ENCODE measurements at places on chromosomes 1 and 21.

- DNase-seq, result no peak
Measured at GRCh38 chr1:234963904-234964702, 164.5 kb downstream of the TOMM20 start.

- DNase-seq, result no peak
Measured at GRCh38 chr1:152871731-152872126, 6.4 kb upstream of the SMCP start.

- no peak for DNase-seq
Measured at GRCh38 chr1:147608596-147608995, 61.7 kb downstream of the ACP6 start.

DNA sequence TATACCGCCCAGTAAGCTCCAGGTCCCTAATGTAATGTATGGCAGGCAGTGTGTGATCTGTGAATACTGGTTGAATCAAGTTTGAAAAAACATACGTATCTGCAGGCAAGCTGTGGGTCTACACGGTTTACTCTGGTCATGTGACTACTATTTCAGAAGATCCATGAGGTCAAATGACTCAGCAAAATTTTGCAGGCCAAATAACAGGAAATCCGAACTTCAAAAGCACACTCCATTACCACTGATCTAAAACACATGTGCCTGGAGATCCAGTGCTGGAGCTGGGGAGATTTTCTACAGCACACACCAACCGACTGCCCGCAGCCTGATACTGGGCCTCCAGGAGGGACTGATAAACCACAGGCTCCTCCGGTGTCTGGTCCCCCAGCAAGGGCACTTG lies 64.5 kb upstream of the SLC44A3 start:
- peak; percentile 99 for DNase-seq

DNA sequence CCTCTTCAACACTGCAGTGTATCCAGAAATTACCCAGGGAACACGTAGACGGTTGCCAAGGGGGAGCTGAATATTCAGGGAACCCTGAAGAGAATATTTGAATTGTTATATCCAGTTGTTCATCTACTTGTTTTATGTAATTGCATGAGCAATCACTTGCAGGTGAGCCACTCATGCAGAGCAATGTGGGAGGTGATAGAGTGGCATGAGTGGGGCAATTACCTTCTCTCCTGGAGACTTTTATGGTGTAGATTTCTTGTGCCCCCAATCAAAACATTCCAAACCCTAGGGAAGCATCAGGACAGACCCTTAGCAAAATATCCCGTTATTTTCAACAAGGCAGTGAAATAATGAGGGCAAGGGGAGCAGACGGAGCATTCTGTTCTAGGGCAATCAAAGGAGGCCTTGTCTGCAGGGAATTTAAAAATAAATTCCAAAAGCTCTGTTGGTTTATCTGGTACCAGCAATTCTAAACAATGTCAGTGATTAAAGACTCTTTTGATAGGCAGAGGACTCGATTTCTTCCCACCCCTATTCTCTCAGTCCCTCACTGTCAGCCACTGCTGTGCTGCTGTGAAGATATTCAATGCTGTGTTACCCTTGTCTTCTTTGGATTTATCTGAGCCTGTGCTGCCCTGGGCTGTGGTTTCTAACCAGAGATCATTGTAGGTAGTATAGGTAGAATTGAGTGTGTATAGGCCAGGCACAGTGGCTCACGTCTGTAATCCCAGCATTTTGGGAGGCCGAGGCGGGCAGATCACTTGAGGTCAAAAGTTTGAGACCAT lies 180.2 kb upstream of the MAP1LC3C start:
- DNase-seq, result no peak

- no peak for DNase-seq
Measured at GRCh38 chr1:61012341-61012761, 70.0 kb upstream of the NFIA start.

GRCh38 chr1:226979517-226980121 lies 39.5 kb downstream of the COQ8A start:
- no peak for DNase-seq

DNA sequence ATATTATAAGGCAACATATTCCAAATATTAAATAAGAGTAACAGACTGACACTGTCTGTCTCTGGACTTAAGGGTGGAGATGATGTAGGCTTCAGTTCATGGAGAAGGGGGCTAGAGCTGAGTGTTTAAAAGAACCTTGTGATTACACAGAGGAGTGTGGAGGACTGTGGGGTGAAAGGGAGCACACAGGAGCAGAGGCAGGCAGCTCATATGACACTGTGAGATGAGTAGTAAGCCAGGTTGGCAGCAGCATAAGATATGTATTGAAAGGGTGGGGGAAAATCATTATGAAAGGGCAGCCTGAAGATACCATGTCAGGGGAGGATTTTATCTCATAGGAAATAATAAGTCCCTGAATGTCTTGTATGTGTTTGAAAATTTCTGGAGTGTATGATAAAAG lies 104.5 kb downstream of the AK5 start:
- no peak for DNase-seq

- DNase-seq, result no peak
Measured at GRCh38 chr1:180217006-180217405, 13.1 kb upstream of the LHX4 start.

DNA sequence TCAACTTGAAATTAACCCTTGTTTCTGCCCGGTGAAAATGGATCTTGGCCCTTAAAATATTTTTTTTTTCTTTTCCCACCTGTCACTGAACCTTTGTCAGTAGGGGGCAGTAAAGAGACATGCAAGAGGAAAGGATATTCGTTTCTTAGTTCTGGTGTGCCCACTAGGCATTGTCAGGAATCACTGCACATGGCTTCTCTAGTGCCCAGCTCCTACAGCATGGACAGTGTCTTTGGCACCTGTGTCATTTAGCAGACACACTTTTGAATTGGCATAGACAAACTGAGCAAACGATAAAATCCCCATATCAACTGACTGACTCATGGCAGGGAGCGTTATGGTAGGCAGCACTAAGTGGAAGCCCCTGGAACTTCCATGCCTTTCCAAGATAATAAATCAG lies 1048.1 kb downstream of the BRINP3 start:
- DNase-seq, result no peak

GRCh38 chr1:212161231-212161781 lies 123.9 kb upstream of the PPP2R5A start:
- peak; percentile 50 for DNase-seq

DNA sequence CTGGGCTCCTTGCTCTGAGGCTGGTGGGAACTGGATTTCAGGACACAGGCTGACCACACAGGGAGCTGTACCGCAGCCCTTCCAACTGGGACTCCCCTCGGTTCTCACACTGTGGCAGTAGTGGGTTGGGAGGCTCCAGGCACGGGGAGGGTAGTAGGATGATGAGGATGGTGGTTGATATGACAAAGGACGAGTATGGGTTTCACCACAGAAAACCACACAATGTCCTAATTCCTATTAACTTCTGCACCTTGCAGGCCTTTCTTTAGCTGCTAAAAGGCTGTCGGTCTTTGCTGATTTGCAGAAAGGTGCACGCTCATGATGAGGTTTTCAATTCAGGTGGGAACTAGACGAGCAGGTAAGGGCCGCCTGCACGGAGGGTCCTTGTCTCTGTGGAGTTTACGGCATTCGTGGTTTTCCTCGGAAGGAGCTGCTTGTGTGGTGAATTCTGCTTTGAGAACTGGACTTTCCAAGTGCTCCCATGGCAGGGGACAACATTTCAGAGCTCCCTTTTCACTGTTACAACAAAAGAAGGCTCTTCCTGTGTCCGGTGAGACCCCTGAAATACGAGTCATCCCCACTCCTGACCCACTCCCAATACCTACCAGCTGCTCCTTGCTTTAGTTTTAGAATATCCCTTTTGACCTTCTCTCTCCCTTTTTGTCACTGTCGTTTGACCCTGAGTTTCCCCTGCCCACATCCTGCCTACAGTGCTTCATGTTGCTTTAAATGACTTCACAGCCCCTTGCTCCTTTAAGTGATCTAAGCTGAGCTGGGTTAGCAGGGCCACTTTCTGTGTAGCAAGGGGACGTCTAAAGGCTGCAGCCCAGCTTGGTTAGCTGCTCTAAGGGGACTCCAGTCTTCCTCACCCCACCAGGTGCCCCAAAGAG lies 125.1 kb downstream of the MRPS6 start:
- no peak for DNase-seq

DNA sequence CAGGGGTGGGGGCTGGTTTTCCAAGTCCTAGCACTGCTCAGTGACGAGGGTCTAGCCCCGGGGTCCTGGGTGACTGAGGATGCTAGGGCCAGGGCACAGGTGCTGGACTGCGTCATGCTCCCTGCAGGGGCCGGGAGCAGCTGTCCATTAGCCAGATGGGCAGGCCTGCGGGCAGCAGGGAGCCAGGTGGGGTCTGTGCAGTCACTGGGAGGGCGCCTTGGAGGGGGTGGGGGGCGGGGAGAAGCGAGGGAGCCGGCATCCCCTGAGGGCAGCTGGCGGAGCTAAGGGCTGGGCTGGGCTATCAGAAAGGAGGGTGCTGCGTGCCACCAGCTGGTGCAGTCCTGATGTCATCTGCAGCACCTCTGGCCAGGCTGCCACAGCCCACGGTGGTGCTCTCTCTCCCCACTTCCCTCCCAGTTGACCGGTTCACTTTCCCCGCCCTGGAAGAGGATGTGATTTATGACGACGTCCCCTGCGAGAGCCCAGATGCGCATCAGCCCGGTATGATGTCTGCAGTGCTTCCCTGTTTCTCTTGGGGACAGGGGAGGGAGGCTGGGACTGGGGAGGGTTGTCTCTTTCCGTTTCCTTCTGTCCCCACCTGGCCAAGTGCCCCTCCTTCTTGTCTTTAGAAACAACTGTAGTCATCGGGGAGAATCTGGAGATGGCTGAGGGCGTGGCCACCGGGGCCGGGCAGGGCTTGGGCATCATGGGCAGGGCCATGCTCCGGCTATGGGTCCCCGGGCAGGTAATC lies 63.8 kb downstream of the ARHGEF10L start:
- no peak for DNase-seq

DNA sequence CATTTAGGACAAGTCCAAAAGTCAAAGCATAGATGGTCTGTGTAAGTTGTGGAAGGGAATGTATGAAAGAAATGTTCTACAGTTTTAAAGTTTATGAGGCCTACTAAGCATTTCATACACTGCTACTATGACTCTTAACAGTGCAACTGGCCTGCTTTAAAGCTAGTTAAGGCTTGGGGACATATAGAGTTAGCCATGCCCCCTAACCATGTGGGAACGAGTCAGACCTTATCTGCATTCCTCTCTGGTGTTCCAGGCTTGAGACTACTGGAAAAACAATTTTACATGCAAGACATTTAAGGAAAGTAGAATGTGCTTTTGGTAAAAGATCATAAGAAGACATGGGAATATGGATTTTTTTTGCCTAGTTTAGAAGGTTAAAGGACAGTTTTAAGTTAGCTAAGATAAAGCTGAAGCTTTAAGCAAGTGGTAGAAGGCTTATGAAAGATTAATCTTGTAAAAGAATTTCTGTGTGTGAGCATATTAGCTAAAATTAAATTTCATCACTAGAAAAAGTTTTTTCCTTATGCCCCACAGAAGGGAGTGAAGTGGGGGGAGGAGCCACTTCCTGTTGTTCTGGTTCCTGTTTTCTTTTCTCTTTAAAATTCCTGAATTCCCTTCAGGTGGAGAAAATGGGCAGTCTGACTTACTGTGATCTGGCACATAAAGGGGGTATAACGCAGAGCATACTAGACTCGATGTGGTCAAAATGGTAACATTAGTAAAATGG lies 8.9 kb upstream of the CD48 start:
- DNase-seq, result no peak

DNA sequence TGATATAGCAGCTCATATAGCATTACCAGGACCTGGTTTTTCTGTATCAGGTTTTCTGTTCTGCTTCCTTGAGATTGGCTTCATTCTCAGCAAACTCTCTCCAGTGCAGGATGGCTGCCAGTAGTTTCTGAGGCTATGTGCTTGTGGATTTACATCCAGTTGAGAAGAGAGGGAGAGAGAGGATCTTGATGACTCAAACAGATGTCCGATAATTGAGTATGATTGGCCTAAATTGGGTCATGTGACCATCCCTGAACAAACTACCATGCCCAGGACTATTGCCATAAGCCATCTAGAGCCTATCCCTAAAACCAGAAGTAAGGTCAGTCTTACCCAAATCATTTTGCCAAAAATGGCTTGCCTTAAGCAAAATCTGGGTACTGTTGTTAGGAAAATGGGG lies 18.1 kb upstream of the PSMA5 start:
- DNase-seq, result no peak

DNA sequence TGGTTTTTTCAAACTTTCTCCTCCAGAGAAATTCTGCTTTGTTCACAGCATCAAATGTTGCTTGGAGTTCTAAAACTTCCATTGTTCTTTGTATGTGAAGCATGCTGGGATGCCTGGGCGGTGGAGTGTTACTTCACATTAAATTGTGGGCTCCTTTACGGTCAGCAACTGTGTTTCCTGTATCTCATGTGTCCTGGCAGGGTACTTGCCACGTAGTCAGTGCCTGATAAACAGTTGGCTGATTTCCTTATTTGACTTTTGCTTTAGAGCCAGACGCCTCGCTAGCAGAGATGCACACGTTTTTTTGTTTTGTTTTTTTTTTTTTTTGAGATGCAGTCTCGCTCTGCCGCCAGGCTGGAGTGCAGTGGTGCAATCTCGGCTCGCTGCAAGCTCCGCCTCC lies 96.7 kb downstream of the UCK2 start:
- DNase-seq, result no peak

- DNase-seq, result no peak
Measured at GRCh38 chr1:15400627-15401026, 9.1 kb upstream of the EFHD2 start.

- DNase-seq, result no peak
Measured at GRCh38 chr1:226679262-226679661, 59.8 kb downstream of the ITPKB start.

- no peak for DNase-seq
Measured at GRCh38 chr1:89444791-89445190, 79.8 kb upstream of the LRRC8B start.

- no peak for DNase-seq
Measured at GRCh38 chr21:41973427-41973831, 19.6 kb upstream of the C2CD2 start.

DNA sequence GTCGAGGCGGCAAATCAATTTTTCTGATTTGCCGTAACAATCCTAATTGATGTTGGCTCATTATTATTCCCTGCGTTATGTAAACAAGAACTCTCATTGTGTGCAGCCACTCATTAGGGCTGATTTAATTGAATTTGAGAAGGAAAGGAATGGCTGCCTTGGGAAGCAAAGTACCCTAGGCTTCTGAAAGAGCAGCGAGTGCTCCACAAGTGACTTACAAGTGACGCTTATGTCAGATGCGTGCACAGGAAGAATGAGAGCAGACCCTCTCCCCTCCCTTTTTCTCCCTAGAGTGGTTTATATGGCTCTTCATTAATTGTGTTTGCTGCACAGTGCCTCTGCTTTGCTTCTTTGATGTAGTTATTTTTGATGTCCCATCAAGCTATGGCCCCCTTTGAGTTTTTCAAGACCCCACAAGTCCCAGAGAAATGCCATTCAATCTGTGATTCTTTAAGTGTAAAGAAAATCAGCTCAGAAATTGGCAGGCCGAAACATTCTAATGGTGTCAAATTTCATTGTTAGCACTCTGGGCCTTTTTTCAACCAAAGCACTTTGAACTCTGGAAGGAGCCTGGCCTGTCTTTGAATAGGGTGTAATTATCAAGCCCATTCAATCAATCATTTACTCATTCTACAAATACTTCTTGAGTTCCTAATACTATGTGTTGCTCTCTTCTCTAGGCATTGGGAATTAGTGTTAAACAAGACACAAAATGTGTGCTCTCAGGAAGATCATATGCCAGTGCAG lies 86.8 kb upstream of the VAV3 start:
- no peak for DNase-seq

All from HFF-Myc (cell line).